Suprapubic skin (tissue), 4 donors: ENCODE measurements at places on chromosomes 16 and 17. TPM values are rescaled to one million over a fixed set of nuclear protein-coding genes. Genes with fewer than 3 reads are reported as not detected.

GRCh38 chr17:81537343-81537855, 9.2 kb downstream of the FSCN2 start:
- DNase-seq, result no peak

TAT gene
- total RNA-seq, result not detected

DNA sequence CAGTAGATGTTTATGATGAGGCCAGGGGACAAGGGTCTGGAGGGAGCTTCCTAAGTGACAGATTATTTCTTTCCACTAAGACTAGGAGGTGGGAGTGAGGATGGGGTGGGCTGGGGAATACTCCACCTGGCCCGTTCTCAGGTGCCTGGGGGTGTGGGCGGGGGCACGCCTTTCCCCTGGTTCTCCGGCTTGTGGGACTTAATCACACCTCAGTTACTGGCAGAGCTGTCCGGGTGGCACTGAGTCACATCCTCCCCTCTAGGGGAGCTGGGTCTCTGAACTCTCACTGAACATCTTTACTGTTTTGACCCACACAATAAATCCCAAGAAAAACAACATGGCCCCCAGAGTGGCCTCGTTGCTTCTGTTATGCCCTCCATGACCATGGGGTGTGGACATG, 332.8 kb downstream of the MAF start:
- DNase-seq, result no peak

XAF1 gene
- 4.3 TPM for total RNA-seq

HBM gene
- not detected for total RNA-seq

GRCh38 chr17:77906377-77906871, 52.1 kb upstream of the TNRC6C start:
- no peak for DNase-seq

DNA sequence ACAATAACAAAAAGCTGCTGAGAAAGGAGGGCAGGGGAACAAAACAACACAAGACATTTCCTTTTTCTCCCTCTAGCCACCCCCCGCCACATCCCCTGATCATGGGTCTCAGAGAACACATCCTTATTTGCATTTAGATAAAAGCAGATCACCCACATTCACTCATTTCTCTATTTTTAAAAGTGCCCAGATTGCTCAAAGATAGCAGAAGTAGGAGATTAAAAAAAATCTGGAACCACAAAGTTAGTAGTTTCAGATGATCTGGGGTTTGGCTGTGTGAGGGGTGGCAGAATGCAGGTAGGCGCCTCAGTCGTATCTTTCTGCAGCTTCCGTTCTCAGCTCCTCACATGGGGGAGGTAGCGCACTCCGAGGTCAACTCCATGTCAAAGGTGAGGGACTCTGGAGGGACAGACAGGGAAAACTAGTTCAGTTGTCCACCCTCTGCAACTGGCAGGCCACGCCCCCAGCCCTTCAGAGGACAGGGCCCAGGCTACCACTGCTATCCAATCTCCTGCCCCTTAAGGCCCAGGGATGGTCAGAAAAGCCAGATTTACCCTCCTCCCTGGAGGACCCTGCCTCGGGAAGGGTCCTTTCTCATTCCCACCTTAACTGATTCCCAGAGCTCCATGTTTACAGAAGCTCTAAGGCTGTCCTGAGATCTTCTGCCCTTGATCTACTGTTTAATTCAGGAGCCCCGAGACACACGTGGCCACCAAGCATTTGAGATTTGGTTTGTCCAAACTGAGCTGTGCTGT, 27.3 kb downstream of the STAT5A start:
- no peak for DNase-seq

DNA sequence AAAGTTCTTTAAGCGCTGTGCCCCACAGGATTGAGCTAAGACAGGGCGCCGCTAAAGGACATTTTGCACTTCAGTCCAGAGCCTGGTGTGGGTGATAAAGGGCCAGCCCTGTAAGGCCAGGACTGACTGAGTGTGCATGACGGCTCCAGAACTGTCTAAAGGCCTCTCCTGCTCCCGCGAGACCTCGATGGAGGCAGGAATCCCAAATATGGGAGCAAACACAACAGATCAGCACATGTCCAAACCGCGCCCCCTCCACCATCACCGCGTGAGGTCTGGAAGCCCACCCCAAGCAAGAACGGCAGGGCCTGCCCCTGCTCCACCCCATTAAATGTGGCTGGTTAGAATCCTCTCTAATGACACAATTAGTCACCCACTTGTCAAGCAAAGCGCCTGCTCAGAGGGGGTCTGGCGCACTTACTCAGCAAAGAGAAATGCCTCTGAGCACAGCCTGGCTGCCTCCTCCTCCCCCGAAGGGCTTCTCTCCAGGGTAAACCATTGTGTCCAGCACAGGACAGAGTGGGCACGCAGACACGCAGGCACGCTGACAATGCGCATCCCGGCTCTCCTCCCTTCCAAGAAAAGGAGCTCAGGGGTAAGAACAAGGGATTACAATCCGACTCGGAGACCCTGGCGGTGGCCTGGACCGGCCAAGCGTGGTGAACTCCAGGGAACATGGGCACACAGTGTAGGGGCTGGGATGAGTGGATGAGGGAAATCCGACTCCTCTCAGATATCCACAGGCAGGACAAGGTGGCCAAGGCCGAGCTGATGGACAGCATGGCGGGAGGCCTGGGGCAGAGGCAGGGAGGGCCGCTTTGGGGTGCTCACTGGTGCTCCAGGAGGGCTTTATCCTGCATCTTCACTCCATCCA, 1.5 kb downstream of the MXRA7 start:
- DNase-seq, result peak; percentile 88

- DNase-seq, result no peak
Observed at GRCh38 chr17:29747660-29748059, 124.9 kb upstream of the CORO6 start.

DNA sequence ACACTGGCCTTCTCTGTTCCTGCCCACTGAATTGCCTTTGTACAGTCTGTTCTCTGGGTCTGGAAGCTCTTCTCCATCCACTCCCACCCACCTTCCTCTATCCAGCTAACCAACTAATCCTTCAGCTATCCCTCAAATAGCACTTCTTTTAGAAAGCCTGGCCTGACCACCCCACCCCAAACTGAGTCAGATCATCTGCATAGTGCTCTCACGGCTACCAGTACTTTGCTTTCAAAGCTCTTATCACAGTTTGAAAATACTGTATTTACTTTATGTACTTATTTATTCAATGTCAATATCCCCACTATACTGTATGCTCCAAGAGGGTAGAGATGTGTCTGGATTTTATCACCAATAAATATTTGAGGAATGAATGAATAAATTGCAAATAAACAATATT, 4.5 kb upstream of the CLDN7 start:
- no peak for DNase-seq

TRPV3 gene
- total RNA-seq, result 45.4 TPM

DNA sequence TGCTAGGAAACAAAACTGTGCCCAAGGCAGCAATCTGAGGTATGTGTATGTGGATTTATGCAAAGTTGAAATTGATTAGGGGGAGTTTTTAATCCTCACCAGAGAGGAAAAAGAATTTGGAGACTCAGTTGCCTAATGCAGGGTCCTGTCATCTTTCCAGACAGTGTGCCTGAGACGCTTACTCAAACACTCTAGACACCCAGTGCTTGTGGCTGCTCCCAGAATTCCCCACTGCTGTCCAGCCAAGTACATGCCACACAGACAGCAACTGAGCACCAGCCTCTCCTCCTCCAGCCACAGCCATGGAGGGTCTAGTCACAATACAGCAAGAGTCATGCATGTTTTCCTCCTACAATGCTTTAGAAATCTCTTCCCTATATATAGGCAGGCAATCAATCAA, 118.1 kb downstream of the HIC1 start:
- no peak for DNase-seq

GRCh38 chr16:80725566-80726162, 78.7 kb downstream of the CDYL2 start:
- DNase-seq, result no peak

- DNase-seq, result no peak
Observed at GRCh38 chr16:24344784-24345183, 88.6 kb downstream of the CACNG3 start.

DNA sequence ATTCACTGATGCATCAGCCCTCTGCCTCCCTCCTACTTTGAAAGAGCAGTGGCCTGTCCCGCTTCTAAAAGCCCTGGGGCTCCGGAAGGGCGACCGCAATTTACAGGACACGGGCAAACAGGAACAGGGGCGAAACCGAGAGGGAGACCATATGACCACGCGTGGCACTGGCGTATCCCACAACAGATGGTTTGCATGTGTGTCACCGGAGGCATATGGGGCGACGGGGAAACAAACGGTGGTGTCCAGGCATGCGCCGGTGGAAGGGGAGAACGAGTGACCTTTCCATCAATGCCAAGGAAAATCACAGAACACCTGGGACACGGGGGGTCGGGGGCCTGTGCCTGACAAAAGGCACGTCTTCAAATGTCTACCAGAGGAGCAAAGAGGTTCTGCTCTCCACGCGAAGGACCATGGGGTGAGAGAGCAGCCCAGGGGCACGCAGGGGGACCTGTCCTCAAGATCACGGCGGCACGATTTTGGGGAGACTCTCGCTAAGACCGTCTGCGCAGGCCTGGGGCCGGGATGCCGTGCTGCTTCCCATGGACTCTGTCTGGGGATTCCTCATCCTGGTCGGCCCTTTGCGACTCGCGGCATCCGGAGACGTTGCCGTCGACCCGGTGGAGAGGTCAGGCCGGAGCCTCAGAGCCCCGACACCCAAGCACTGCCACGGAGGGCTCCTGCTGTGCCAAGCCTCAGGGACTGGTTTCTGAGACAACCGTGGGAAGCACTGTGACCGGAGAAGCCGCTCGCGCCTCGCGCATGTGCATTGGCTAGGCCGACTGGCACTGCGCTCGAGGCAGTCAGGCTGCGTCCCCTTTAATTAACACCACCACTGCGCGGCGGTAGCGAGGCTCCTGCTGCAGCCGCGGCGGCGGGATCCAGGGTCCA, 12.8 kb upstream of the KCNJ18 start:
- peak; percentile 78 for DNase-seq

TP53TG3B gene
- total RNA-seq, result not detected

DNASE1L2 gene
- total RNA-seq, result 17.0 TPM

DNA sequence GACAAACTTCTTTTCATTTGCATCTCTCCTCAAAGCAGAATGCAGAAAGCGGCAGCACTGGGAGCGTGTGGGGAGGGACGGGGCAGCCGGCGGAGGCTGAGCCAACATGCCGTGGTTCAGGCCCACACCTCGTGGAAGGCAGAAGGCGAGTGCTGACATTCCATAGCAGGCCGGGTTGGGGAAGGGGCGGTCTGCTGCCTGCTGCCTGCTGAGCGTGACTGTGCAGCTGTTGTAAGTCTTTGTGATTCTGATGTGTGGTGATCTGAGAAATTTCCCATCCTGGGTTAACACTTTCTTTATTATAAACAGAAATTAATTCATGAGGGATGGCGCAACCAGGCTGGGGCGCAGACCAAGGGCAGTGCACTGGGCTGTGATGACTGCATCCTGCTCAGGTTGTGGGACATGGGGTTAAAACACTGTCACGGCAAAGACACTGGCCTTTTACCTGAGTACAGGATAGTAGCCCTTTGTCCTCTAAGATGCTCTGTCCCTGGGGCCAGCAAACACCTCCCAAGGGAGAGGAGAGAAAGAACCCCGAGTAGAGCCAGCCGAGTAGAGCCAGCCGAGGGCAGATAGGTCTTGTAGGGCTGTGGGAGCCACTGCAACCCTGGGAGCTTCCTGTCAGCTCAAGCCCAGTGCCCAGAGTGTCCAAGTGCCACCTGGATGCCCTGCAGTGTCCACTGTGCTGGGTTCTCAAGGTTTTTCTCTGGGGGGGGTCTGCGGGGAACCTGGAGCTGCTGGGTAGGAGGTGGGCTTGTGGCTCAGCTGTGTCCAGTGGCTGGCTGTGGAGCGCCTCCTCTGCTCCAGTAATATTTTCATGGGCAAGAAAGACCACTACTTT, 8.8 kb upstream of the DNASE1 start:
- peak; percentile 44 for DNase-seq

DNA sequence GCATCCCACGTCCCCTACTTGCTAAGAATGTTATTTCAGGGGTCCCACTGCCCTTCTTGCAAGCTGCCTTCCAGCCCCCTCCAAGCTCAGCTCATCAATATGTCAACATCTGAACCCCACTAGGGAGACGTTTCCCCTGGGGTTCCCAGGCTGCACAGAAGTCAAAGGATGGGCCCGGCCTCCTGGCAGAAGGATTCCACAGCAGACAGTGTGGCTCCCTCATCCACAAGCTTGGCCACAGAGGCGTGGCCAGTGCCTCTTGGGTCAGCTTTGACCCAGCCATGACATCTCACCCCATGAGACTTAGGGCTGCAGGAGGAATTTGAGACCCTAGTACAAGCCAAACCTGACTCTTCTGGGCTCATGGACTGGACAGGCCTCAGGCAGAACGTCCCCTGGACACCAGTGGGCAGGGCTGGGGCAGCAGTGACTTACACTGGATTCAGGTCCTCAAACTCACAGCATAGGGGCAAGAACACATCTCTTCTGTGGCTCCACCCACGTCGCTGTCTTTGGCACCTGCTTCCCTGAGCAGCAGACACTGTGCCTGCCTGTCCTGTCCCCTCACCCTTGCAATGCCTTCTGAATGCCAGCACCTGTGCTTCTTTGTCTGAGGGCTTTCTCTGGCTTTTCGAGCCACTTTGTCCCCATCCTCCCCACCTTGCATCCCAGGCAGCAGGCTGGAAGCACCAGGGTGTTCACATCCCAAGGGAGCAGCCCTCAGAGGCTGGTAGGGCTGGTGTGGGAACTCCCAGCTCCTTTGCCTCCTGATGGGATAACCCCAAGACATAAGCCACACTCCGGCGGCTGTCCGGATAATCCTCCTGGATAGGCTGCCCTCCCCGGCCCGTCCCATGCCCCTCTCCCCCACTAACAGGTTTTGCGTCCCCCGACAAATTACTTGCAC, 56.0 kb upstream of the ENPP7 start:
- no peak for DNase-seq

GRCh38 chr16:74700438-74701225, at the start of gene MLKL:
Gene MLKL (minus strand): TSS chr16:74700862. CDS start chr16:74695757, 5,105 bp downstream.
- no peak for DNase-seq

GRCh38 chr17:38705523-38705802, 390 bp downstream of the MLLT6 start:
- DNase-seq, result no peak

DNA sequence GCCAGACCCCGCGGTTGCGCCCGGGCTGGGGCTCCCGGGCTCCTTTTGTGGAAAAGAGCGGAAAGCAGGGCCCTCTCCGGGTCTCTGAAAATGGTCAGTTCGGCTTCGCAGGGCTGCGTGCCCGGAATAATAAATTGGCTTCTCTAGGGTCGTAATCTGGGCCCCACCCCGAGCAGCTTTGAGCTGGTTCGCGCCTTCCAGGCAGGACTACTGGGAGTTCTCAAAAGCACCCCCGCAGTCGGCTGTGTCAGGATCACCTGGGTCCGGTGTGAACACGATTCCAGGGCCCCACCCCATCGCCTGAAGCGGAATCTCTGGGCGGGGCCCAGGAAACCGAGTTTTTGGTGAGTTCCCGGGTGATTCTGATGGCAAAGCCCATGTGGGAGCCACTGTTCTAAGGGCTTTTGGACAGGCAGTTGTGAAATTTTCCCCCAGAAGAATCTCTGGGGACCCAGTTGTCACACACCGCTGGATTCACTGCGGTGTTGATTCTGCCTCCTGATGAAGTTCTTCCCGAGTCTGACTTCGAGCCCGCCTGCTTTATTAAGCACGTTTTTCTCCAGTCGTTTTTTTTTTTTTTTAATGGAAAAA, 77.0 kb downstream of the MRC2 start:
- no peak for DNase-seq
